Mesothelial cell of epicardium (in vitro differentiated cells): ENCODE measurements at places on chromosomes 3 and 15. TPM values are rescaled to one million over a fixed set of nuclear protein-coding genes. Genes with fewer than 3 reads are reported as not detected.

The IL17RE gene
- total RNA-seq = 22.1 to 24.1 TPM (median 23.6 TPM) in 3 replicates

The TSEN2 gene
- 29.0 to 34.0 TPM (median 30.8 TPM) in 3 replicates for total RNA-seq

The RASGRF1 gene
- 0.05 to 0.11 TPM (median 0.07 TPM) in 3 replicates for total RNA-seq

The KNG1 gene
- total RNA-seq = not detected in 3 replicates

The GP9 gene
- not detected in 3 replicates for total RNA-seq

The CHRM5 gene
- 0.13 TPM in 1 of 3 replicates, not detected in the others for total RNA-seq

The EXD1 gene
- not detected in 3 replicates for total RNA-seq

The NRROS gene
- 0.72 to 1.3 TPM (median 0.93 TPM) in 3 replicates for total RNA-seq

The CLEC3B gene
- 0.60 to 1.2 TPM (median 0.66 TPM) in 3 replicates for total RNA-seq

The SCN11A gene
- 1.6 to 1.9 TPM (median 1.6 TPM) in 3 replicates for total RNA-seq

The FBXL2 gene
- total RNA-seq = 23.5 to 25.6 TPM (median 23.6 TPM) in 3 replicates

The CTXN2 gene
- 0.18 to 0.25 TPM in 2 of 3 replicates, not detected in the other for total RNA-seq

The C3orf38 gene
- 30.4 to 31.9 TPM (median 31.3 TPM) in 3 replicates for total RNA-seq
